Upper lobe of right lung (tissue), 1 donor: ENCODE measurements at places on chromosomes 3 and 15. TPM values are rescaled to one million over a fixed set of nuclear protein-coding genes. Genes with fewer than 3 reads are reported as not detected.

- H3K4me3 ChIP-seq: no peak overlapping the region
- H3K27ac ChIP-seq: no peak overlapping the region
- no peak for DNase-seq
- no peaks in the 10 kb centered on the region for H3K36me3 ChIP-seq
Measured at GRCh38 chr15:96553931-96554330, 223.4 kb downstream of the NR2F2 start.

GRCh38 chr15:78056714-78057269 is 20.7 kb downstream of the TBC1D2B start:
- H3K4me1 ChIP-seq: peaks cover 87% of the 10 kb centered on the region
- peaks cover 17% of the 10 kb centered on the region for H3K36me3 ChIP-seq
- H3K27me3 ChIP-seq: no peaks in the 10 kb centered on the region
- peak overlapping the region; percentile 74 for H3K27ac ChIP-seq
- no peak for DNase-seq
- no peak overlapping the region for H3K4me3 ChIP-seq

GRCh38 chr3:193295985-193296384 is 55.0 kb downstream of the PLAAT1 start:
- no peaks in the 10 kb centered on the region for H3K4me1 ChIP-seq
- no peak overlapping the region for H3K27ac ChIP-seq
- DNase-seq: no peak
- no peaks in the 10 kb centered on the region for H3K36me3 ChIP-seq

DNA sequence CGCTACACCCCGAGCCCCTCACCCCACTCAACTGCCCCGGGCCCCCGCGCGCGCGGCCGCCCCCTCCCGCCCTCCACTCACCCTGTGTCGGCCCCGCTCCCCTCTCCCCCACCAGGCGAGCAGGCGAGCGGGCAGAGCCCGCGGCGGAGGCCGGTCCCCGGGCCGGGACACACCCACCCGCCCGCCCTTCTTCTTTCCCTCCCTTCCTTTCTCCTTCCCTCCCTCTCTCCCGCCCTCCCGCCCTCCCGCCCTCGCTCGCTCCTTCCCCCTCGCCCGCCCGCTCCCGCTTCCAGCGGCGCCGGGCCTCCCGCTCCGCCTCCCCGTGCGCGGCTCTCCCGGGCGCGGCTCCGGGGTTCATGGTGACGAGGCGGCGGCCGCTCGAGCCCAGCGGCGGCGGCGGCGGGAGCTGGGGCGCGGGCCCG is at the start of gene CTDSPL:
Gene CTDSPL (plus strand): TSS at position 261 of the 422 bp plus-strand sequence. CDS start 320 bp downstream, outside the sequence.
- H3K27ac ChIP-seq: peak within 1 kb of the TSS; percentile 83
- H3K4me1 ChIP-seq: peaks cover 25% of the 10 kb centered on the region
- DNase-seq: peak; percentile 78
- H3K4me3 ChIP-seq: peak within 1 kb of the TSS; percentile 69
- H3K27me3 ChIP-seq: no peaks in the 10 kb centered on the region

- peaks cover 75% of the 10 kb centered on the region for H3K36me3 ChIP-seq
- H3K4me3 ChIP-seq: no peak overlapping the region
- peaks cover 5% of the 10 kb centered on the region for H3K4me1 ChIP-seq
Measured at GRCh38 chr3:195693428-195694216, 27.2 kb upstream of the MUC20 start.

DNA sequence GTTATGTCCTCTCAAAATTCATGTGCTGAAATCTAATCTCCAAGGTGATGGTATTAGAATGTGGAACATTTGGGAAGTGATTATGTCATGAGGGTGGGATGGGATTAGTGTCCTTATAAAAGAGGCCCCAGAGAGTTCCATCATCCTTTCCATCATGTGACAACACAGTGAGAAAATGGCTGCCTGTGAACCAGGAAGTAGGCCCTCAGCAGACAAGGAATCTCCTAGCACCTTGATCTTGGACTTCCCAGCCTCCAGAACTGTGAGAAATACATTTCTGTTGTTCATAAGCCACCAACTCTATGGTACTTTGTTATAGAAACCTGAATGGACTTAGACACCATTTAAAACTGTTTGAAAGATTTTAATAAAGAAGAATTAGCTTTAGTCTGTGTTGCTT is 20.8 kb downstream of the SUCNR1 start:
- H3K36me3 ChIP-seq: no peaks in the 10 kb centered on the region
- H3K4me3 ChIP-seq: no peak overlapping the region
- H3K27me3 ChIP-seq: no peaks in the 10 kb centered on the region
- no peak overlapping the region for H3K27ac ChIP-seq

DNA sequence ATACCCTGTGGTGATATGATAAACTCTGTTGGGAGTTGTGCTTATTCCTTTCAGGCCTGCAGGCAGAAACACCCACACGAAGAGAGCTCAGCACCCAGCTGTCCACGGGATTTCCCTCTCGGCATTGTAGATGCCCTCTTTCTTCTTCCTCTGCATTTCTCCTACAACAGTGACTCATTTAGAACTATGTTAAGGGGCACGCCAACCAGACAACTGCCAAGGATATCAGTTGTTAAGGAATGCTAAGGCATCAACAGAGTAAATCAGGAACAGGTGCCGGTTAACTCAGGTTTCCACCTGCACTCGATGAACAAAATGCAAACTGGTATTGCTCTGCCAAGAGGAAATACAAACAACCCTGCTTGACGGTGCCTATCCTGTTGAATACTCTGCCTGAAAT is 270.0 kb upstream of the PEX5L start:
- no peaks in the 10 kb centered on the region for H3K27me3 ChIP-seq
- H3K27ac ChIP-seq: no peak overlapping the region
- no peak overlapping the region for H3K4me3 ChIP-seq
- DNase-seq: no peak

- DNase-seq: no peak
- H3K4me1 ChIP-seq: no peaks in the 10 kb centered on the region
- H3K36me3 ChIP-seq: no peaks in the 10 kb centered on the region
- no peaks in the 10 kb centered on the region for H3K27me3 ChIP-seq
- H3K27ac ChIP-seq: no peak overlapping the region
Measured at GRCh38 chr3:87120881-87121280, 106.2 kb upstream of the CHMP2B start.

- H3K4me3 ChIP-seq: no peak overlapping the region
- no peaks in the 10 kb centered on the region for H3K36me3 ChIP-seq
- H3K4me1 ChIP-seq: no peaks in the 10 kb centered on the region
- no peak for DNase-seq
- H3K27ac ChIP-seq: no peak overlapping the region
Measured at GRCh38 chr3:11447584-11448200, 175.5 kb downstream of the ATG7 start.

GRCh38 chr3:58009026-58009748 is 965 bp downstream of the FLNB start:
- peak overlapping the region; percentile 66 for H3K4me3 ChIP-seq
- DNase-seq: peak; percentile 70
- H3K36me3 ChIP-seq: no peaks in the 10 kb centered on the region
- H3K27ac ChIP-seq: peak overlapping the region; percentile 56

GRCh38 chr3:138434276-138434874 is at the start of gene ESYT3:
Gene ESYT3 (plus strand): TSS chr3:138434616. CDS start chr3:138434799, 183 bp downstream.
- peak within 1 kb of the TSS; percentile 63 for H3K4me3 ChIP-seq
- DNase-seq: peak; percentile 97
- H3K27ac ChIP-seq: peak within 1 kb of the TSS; percentile 74
- H3K4me1 ChIP-seq: peaks cover 16% of the 10 kb centered on the region
- no peaks in the 10 kb centered on the region for H3K36me3 ChIP-seq

- H3K27ac ChIP-seq: no peak overlapping the region
- no peaks in the 10 kb centered on the region for H3K27me3 ChIP-seq
- no peak overlapping the region for H3K4me3 ChIP-seq
- H3K36me3 ChIP-seq: peaks cover 67% of the 10 kb centered on the region
- DNase-seq: no peak
Measured at GRCh38 chr3:25597535-25598101, 67.1 kb downstream of the TOP2B start.

- peaks cover 5% of the 10 kb centered on the region for H3K4me1 ChIP-seq
- H3K4me3 ChIP-seq: no peak overlapping the region
Measured at GRCh38 chr3:196220587-196220986, 4.3 kb downstream of the SLC51A start.

DNA sequence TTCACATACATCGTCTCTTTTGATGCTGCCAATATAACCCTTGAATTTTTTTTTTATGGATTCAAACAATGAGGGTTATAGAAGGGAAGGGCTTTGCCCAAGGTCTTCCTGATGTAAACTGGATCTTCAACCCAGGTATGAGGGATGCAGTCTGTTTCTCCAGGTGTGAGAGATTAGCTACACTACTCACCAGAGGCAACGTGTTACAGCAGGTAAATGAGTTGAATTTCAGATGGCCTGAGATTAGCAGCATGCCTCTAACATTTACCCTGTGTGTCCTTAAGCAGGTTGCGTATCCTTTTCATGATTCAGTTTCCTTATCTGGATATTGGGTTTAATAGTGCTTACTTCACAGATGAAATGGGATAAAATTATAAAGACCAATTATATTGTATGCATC is 1.9 kb downstream of the RTP4 start:
- no peak for DNase-seq
- no peak overlapping the region for H3K27ac ChIP-seq
- H3K36me3 ChIP-seq: no peaks in the 10 kb centered on the region

DNA sequence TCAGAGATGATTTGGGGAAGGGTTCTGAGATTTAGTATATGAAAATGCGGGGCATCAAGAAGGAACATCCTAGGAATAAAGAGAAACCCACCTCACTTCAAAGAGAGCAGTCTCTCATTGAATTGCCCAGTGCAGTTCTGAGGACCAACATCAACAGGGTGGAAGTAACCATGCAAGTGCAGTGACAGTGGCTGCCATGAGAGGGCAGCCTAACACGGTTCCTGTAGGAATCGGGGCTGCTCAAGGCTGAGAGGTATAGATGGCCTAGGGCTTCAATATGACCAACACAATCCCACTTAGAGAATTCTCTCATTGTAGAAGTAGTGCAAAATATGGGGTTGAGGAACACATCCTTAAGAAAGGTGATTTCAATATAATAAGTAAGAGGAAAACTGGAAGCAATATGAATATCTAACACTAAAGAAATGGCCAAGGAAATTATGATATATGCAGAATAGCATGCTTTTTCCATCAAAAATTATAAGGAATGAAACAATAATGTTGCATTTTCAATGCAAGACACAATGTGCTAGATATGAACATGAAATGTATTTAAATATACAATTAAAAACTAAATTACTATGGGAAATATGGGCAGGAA is 51.1 kb upstream of the ARRDC4 start:
- peak; percentile 75 for DNase-seq
- no peak overlapping the region for H3K4me3 ChIP-seq
- H3K27ac ChIP-seq: no peak overlapping the region
- peaks cover under 1% of the 10 kb centered on the region for H3K4me1 ChIP-seq
- no peaks in the 10 kb centered on the region for H3K36me3 ChIP-seq

DNA sequence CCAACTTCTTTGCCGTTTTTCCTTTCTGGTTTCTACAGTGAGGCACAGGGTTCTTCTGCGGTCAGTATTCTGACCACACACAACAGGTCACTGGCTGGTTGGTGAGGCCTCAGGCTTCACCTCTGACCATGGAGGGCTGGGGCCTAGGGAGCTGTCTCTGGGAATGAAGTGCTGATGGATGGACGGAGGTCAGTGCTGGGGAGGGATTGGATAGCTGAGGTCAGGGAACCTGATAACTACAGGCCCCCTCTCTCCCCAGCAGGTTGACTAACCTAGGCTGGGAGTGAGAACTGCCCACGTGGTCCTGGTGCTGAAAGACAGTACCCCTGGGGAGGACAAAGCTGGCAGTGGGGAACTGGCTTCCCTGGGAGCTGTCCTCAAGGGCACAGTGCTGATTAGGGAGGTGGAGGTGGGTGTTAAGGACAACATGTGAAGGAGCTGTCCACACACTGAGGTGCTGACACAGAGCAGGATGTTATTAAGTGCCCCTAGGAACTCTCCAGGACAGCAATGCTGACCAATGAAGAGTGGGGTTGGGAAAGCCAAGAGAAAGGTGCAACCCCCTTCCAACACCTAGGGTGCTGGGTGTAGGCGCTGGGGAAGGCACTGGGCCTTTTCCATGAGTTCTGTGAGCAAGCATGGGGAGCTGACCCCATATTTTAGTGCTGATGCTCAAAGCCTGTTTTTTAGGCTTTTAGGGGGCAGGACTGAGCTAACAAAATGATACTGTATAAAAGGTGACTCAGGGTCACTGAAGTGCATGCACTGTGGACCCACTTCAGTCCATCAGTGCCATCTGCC is 45.2 kb downstream of the ATP2B2 start:
- no peak overlapping the region for H3K27ac ChIP-seq
- H3K4me1 ChIP-seq: no peaks in the 10 kb centered on the region
- no peak overlapping the region for H3K4me3 ChIP-seq
- DNase-seq: no peak
- H3K36me3 ChIP-seq: no peaks in the 10 kb centered on the region

GRCh38 chr3:16875876-16876550 is 8.7 kb upstream of the PLCL2 start:
- no peaks in the 10 kb centered on the region for H3K27me3 ChIP-seq
- H3K36me3 ChIP-seq: no peaks in the 10 kb centered on the region
- no peak for DNase-seq
- H3K27ac ChIP-seq: no peak overlapping the region
- no peak overlapping the region for H3K4me3 ChIP-seq

- no peaks in the 10 kb centered on the region for H3K4me1 ChIP-seq
- no peaks in the 10 kb centered on the region for H3K27me3 ChIP-seq
- H3K4me3 ChIP-seq: no peak overlapping the region
- H3K27ac ChIP-seq: no peak overlapping the region
- no peaks in the 10 kb centered on the region for H3K36me3 ChIP-seq
Measured at GRCh38 chr3:117761703-117762620, 1052.4 kb downstream of the TUSC7 start.

GRCh38 chr3:183809270-183809669 is 16.1 kb downstream of the MAP6D1 start:
- H3K27me3 ChIP-seq: no peaks in the 10 kb centered on the region
- H3K36me3 ChIP-seq: peaks cover 79% of the 10 kb centered on the region
- H3K4me3 ChIP-seq: no peak overlapping the region
- DNase-seq: no peak
- no peaks in the 10 kb centered on the region for H3K4me1 ChIP-seq
- H3K27ac ChIP-seq: no peak overlapping the region

GRCh38 chr15:35993196-35993595 is 447.2 kb upstream of the DPH6 start:
- H3K27ac ChIP-seq: no peak overlapping the region
- H3K27me3 ChIP-seq: no peaks in the 10 kb centered on the region
- H3K36me3 ChIP-seq: no peaks in the 10 kb centered on the region
- H3K4me3 ChIP-seq: no peak overlapping the region

DNA sequence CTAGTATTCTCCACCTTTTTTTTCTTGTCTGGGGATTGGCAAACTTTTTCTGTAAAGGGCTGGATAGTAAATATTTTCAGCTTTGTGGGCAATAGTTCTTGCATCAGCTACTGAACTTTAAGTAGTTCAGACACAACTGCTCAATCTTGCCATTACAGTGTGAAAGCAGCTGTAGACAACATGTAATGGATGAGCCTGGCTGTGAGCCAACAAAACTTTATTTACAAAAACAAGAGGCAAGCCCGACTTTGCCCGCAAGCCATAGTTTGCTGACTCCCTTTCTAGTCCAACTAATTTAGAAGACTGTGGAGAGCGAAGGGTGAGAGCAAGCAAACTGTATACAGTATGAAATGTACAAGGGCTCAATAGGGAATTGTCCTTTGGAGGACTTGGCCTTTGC is 6.2 kb downstream of the FRMD4B start:
- no peak overlapping the region for H3K27ac ChIP-seq
- no peak overlapping the region for H3K4me3 ChIP-seq
- H3K4me1 ChIP-seq: peaks cover 4% of the 10 kb centered on the region

The CHL1 gene
- total RNA-seq: 16.0 TPM

The AMT gene
- 9.0 TPM for total RNA-seq

The TMA7 gene
- total RNA-seq: 169 TPM

The EFCC1 gene
- 17.2 TPM for total RNA-seq

The IQCH gene
- 0.93 TPM for total RNA-seq

The CHRD gene
- total RNA-seq: 5.3 TPM

The SOX14 gene
- not detected for total RNA-seq

The RETNLB gene
- not detected for total RNA-seq

The ALDH1L1 gene
- 3.3 TPM for total RNA-seq
